Central memory CD8-positive, alpha-beta T cell (primary cell): ENCODE measurements at places on chromosomes 5 and 9.

- DNase-seq = no peak
Observed at GRCh38 chr5:122846051-122846550, 688 bp downstream of the SNX24 start.

- DNase-seq = no peak
Observed at GRCh38 chr5:125129151-125129806, 382.8 kb upstream of the ZNF608 start.

- DNase-seq = no peak
Observed at GRCh38 chr9:90895786-90896185, 94.2 kb downstream of the SYK start.

DNA sequence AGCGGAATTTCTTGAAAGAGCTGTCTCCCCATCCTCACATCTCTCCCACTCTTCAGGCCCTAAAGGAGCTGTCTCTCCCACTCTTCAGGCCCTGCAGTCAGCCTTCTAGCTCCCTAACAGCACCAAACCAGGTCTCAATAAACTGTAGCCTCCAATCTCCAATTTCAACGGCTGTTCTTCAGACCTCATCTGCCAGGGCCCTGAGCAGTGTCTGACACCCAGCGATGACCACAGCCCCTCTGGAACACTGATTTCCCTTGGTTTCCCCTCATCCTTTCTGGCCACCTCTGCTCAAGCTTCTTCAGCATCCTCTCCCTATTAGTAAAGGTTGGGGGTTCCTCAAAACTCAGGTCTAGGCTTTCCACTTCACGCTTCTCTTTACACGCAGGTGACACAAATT lies 1.6 kb upstream of the P4HA2 start:
- no peak for DNase-seq

DNA sequence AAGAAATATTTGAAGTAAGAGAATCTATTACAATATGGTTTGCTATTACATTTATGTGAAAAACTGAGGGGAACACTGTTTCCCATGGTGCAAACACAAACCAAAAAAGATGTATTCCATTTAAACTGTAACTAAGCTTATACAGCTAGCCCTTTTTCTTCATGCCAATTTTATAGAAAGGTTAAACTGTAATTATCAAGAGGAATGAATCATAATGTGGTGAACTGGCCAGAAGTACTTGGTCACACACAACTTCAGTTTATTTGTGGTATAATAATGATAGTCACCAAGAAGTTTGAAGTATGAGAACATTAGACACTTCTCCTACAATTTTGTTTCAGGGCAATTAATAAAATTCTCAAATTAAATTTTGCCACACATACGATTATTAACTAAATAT lies 177.9 kb downstream of the XRCC4 start:
- no peak for DNase-seq

- DNase-seq = no peak
Observed at GRCh38 chr9:90637626-90638025, 5.0 kb downstream of the DIRAS2 start.

DNA sequence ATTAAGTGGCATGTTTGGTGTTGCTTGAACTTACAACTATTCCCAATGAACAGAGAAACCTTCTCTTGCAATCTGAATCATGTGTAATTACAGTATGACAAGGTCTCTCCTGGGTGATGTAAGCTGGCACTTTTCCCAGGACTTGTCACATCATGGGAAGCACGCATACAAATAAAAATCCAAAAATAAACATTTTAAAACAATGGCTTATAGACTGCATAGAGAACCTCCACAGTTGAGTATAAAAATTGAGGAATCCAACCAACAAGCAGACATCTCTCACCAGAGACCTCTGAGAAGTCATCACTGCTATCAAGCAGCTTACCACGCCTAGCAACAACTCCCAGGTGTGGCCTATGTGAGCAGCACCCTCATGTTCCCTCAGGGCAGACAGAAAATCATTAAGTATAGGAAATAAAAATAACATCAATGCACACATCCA lies 3.9 kb downstream of the MLLT3 start:
- DNase-seq = no peak

DNA sequence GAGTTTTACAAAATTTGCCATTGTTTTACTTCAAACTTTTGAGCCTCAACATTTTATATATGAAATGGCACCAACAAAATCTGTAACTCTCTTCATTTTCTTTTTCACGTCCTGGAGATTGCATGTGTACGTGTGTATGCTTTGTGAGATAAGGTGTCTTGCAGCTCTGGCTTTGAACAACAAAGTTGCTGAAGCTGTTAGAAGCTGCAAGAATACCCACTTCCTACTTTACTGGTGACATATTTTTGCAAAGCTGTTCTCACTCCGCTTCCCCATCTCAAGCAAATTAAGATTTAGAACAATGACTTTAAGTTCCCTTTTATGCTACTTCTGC lies 41.8 kb downstream of the FYB1 start:
- DNase-seq = peak; percentile 44

GRCh38 chr5:135851186-135851914 lies 16.9 kb downstream of the SLC25A48 start:
- DNase-seq = no peak

GRCh38 chr5:116771466-116772151 lies 197.0 kb upstream of the SEMA6A start:
- DNase-seq = no peak

- no peak for DNase-seq
Observed at GRCh38 chr9:17750269-17750668, 171.4 kb downstream of the SH3GL2 start.
